ENCODE measurements at places on chromosomes 6 and 20.

- peak; percentile 70 for DNase-seq
Measured at GRCh38 chr20:815914-816606, 17.5 kb upstream of the FAM110A start.

- DNase-seq: no peak
Measured at GRCh38 chr6:142913036-142913510, 31.9 kb downstream of the HIVEP2 start.

DNA sequence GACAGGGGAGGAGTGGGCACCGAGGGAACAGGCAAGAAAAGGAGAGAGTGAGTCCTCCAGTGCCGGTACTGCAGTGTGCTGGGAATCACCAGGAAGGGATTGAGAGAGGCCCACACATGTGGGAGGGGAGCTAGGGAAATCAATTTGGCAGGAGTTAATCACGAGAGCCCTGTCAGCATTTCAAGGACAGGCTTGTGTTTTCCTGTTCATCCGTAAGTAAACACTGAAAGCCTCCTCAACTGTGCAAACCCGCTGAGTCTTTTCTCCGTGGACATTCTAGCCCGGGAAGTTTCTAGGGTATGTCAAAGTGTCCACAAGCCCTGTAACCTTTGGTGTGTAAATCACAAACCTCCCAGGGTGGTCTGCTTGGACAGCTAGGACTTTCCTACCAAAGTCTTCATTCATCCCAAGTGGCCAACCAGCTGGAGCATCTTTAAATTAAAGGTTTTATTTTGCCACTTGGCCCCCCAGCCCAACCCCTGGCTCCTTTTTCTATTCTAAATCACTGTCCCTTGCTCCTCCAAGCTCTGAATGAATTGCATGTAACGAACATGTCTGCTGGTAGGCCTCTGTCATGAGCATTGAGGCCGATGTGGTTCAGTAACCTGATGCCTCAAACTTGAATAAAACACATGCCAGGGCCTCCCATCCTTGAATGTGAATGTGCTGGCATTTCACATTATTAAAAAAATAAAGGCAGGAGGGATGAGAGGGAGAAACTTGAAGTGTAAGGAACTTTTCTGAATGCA lies 149.1 kb downstream of the ZNF217 start:
- no peak for DNase-seq

DNA sequence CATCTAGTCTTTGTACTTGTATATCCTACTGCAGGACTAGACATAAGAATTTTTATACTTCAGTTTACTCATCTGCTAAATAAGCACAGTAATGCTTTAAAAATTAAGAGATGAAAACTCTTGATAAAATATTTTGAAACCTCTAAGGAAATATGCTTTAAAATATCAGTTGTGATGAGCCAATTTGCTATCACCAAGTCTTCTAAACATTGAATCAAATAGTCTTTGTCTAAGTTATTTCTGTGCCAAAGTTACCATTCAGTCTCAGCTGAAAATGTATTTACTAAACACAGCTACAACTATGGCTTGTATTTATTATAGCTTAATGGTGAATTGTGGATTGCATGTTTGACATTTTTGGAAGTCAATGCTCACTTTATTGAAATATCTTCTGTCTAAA lies 46.2 kb upstream of the RFPL4B start:
- no peak for DNase-seq

- no peak for DNase-seq
Measured at GRCh38 chr6:40171343-40171742, 237.1 kb upstream of the MOCS1 start.

DNA sequence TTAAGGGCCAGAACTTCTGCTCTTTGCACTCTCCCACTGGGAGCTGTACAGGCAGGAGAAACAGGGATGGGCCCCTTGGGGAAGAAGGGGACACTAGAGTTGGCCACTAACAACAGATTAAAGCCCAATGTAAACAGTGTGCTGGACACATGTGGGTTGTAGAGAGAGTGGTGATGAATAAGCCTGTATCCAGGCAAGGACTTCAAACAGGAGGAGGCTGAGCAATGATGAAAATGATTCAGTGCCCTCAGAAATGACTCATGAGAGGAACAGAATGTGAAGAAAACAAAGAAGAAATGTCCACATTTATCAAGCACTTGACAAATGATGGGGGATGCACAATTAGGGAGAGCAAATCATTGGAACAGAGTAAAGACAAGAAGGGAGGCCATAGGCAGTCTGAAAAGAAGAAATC lies 242.3 kb downstream of the TBX18 start:
- no peak for DNase-seq

GRCh38 chr20:19742974-19743639 lies 15.0 kb upstream of the RIN2 start:
- no peak for DNase-seq

GRCh38 chr6:42300701-42301100 lies 83.0 kb upstream of the MRPS10 start:
- no peak for DNase-seq

DNA sequence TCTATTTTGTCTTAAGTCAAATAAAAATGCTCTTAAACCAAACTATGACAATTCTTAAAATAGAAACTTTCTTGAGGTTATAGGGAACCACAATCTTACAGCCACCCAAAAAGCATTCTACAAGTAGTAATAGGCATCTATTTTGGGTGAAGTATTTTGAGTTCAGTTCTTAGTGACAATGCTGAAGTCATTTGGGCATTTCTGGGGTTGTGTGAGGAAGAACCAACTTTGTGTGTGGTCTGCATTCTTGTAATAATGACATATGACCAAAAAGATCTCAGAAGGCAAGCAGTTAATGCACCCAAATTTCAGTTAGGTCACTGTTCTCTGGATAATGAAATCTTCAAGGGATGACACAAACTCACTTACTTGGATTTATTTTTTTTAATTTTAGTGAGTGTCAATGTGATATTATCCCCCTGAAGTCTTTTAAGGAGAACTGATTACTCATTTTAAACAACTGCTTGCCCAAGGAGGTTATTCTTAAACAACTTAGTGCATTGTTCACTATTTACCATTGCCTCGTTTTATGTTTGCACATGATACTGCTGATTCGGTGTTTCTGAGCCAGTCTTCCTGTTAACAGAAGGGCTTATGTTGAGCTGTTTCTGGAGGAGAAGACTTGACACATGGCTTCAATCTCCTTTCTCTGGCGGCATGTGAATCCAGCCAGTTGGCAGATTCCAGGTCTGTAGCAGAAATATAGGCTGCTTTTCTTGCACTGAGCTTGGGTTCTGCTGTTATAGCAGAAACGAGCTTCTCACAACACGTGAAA lies 618.9 kb downstream of the BCKDHB start:
- no peak for DNase-seq
